ENCODE measurements at places on chromosomes 5 and 9. TPM values are rescaled to one million over a fixed set of nuclear protein-coding genes. Genes with fewer than 3 reads are reported as not detected.

GRCh38 chr5:128216285-128216684 is 132.7 kb downstream of the SLC12A2 start:
- DNase-seq: no peak

- no peak for DNase-seq
These were observed 28.3 kb downstream of the IARS1 start for GRCh38 chr9:92265154-92265553.

DNA sequence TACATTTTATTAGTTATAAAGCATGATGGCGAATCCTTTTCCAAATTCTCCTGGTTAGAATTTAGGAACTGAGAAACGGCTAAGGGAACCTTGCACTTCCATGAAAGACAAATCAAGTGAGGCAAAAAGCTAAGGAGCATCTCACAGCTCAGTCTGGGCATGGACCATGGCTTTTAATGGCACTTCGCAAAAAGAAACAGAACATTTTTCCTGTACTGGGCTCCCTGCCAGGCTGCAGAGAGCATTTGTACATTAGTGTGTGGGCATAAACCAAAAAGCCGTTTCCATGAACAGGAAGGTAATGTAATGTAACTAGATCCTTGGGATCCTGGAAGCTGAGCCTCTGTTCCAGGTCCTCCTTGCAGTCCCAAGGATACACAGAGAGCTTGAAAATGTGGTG is 354.2 kb downstream of the MRPS30 start:
- no peak for DNase-seq

- peak; percentile 74 for DNase-seq
These were observed 11.6 kb downstream of the NAIP start for GRCh38 chr5:71013575-71013974.

The GDA gene
- total RNA-seq: 3.1 TPM

DNA sequence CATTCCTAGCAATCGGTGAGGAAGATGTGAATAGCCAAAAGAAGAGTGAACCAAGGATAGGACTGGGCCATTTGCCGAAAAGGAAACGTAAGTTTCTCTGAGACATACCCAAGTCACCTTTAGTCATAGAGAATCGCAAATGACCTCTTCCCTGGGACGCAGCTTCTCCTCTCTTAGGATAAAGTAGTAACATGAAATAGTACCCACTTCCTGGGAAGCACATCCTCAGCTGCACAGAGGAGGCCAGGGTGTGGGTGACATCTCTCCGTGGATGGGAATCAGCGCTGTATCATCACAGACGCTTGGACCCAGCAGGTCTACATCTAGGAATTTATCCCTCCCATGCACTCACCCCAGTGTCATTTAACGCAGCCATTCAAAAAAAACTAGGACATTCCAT is 120.9 kb upstream of the PHYKPL start:
- no peak for DNase-seq

GRCh38 chr5:12883395-12883794 is 979.1 kb upstream of the CTNND2 start:
- peak; percentile 0 for DNase-seq

The TMEM203 gene
- total RNA-seq: 59.1 TPM

GRCh38 chr5:160926428-160926827 is 74.4 kb upstream of the ATP10B start:
- no peak for DNase-seq

DNA sequence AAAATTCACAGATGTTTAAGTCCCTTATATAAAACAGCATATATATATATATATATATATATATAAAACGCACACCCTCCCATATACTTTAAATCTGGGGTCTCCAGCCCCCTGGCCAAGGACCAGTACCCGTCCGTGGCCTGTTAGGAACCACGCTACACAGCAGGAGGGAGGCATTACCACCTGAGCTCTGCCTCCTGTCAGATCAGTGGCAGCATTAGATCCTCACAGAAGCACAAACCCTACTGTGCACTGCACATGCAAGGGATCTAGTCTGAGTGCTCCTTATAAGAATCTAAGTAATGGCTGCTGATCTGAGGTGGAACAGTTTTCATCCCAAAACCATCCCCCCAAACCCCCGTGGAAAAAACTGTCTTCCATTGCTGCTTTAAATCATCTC is 9.0 kb downstream of the PSIP1 start:
- no peak for DNase-seq

- no peak for DNase-seq
These were observed 614.2 kb upstream of the CLINT1 start for GRCh38 chr5:158473016-158473635.

The SHOC1 gene
- total RNA-seq: not detected

GRCh38 chr9:82670000-82670399 is 392.9 kb downstream of the RASEF start:
- DNase-seq: no peak

- DNase-seq: peak; percentile 58
These were observed 78.1 kb downstream of the RAPGEF1 start for GRCh38 chr9:131661568-131662288.

DNA sequence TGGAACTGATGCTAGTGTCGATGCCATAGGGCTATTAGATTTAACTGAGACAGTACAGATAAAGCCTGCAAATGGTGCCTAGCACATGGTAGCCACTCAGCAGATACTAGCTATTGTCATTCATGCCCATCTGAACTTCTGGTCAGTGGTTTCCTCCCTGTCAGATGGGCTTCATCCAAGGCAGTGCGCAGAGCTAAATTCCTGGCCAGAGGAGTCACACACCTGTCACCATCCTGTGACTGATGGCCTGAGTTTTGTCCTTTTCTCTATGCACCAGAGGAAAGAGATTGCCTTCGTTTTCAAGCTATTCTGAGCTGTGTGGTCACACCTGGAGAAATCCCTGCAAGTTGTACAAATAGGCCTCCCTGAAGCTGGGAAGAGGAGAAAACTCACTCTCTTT is 34.7 kb downstream of the MSX2 start:
- DNase-seq: no peak

The FBXO10 gene
- 13.3 TPM for total RNA-seq

DNA sequence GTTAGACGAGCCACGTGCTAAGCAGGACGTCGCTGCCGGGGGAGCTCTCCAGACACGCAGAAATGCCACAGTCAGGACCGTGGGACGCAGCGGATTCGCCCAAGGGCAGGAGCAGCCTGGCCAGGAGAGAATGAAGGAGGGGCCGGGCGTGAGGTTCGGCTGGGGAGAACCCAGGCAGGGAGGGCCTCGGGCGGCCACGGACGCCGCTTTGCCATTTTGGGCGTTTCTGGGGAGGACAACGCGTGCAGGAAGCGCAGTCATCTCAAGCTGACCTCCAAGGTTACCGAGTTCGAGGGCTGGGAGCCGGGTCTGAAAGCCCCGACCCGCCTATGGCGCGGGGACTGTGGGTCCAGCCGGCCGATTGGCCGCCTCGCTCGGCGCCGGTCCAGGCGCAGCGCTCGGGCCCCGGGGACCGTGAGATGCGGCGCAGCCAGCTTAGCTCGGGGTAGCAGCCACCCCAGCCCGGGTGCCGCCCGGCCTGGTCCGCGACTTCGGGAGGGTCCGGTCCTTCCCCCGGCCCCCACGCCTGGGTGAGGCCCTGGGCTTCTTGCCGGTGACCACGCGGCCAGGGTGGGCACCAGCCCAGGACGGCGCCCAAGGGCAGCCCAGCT is 760 bp upstream of the MAN1B1 start:
- peak; percentile 85 for DNase-seq

DNA sequence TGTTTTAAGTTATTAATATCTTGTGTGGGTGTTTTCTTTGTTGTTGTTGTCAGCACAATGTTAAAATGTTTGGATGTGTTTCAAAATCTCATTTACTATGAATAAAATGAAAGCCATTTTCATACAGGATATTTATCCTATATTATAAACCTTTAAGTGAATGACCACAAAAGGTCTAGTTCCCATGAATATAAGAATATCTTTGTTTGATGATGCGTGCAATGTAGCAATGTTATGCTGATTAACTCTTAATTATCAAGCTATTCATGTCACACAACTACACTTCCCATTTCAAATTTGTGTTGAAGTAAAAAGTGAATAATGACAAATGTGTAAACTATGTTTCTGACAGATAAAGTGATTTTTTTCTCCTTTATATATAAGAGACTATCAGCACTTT is 59.8 kb downstream of the MEF2C start:
- no peak for DNase-seq

The EXD3 gene
- total RNA-seq: 15.7 TPM

GRCh38 chr5:93206203-93206602 is 374.8 kb downstream of the NR2F1-AS1 start:
- no peak for DNase-seq

- DNase-seq: no peak
These were observed 96.4 kb upstream of the IL12B start for GRCh38 chr5:159426694-159427093.

The SRP19 gene
- total RNA-seq: 72.7 TPM

The PCDHB9 gene
- total RNA-seq: not detected

GRCh38 chr5:134084022-134084565 is 30.4 kb upstream of the TCF7 start:
- no peak for DNase-seq

- DNase-seq: no peak
These were observed 40.3 kb downstream of the HEXB start for GRCh38 chr5:74725331-74725730.

- DNase-seq: no peak
These were observed 343.2 kb upstream of the DAP start for GRCh38 chr5:11104210-11104609.

The POU5F2 gene
- 0.03 TPM for total RNA-seq

DNA sequence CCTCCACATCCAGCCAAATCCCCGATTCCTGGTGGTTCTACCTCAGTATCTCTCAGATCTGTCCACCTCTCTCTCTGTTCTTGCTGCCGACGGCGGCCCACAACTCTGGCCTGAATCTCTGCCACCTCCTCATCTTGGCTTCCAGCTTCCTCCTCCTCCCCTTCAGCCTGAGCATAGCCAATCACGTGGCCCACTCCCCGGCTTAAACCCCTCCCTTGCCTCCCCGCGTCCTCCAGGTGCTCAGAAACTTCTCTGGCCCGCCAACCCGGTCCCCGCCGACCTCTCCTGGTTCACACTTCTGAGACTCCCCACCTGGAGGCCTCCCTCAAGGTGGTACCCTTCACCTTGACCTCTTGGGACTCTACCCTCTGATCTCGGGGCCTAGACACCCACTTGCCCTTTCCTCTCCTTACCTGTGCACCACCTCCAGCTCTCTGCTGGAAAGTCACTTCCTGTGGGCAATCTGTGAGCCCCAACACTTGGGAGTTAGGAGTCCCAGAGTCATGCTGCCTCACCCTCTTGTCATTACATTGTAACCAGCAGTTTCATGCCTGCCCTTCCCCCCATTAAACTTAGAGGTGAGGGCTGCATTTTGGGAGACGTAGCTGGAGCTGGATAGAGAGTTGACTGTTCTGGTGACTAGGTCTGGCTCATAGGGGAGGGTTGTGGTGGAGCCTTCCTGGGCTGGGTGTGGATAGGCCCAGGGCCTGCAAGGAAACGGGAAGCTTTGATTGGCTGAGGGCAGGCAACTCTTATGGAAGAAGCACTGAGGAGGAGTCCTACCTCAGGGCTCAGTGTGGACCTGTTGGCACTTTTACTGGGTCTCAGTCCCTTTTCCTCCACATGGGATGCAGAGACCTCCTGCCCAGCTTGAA is 4.5 kb upstream of the SET start:
- DNase-seq: peak; percentile 87

- DNase-seq: no peak
These were observed 128.7 kb upstream of the BOD1 start for GRCh38 chr5:173745123-173745522.

- peak; percentile 3 for DNase-seq
These were observed 617.8 kb downstream of the PDE4D start for GRCh38 chr5:59275510-59276324.

GRCh38 chr5:10637944-10638343 is 74.1 kb downstream of the ANKRD33B start:
- DNase-seq: peak; percentile 51

DNA sequence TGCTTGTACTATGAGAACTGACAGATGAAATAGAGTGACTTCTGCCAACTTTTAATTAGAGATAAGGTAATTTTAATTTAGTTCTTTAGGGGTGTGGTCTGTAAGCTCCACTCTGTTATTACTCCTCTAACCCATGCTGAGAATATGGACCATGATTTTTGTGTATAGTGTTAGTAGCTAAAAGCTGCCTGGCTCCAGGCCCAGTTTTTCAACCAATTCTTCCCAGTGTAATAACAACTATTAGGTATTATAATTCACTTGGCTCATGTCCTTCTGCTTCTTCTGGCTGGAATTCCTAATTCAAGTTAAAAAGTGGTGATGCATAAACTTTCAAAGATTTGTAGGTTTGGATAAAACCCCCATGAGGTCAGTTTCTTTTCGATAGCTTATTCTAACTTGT is 216.3 kb downstream of the ISL1 start:
- no peak for DNase-seq

The ROR2 gene
- total RNA-seq: 19.4 TPM

GRCh38 chr5:62643556-62644451 is 65.2 kb downstream of the LRRC70 start:
- no peak for DNase-seq

DNA sequence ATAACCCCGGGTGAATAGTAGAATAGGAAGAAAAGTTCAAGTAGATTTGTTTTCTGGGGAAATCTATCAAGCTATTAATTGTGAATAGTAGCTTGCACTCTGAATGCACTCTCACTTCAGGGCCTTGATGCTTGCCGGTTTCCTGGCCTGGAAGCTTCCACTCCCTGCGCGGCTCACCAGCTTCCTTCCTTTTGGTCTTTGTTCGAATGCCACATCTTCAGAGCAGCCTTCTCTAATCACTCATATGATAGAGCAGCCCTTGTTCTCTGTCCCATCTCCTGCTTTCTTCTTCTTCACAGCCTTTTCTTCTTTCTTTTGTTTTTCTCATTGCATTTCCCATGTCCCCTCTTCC is 146.7 kb downstream of the MAST4 start:
- no peak for DNase-seq

All from H7 (cell line).